Fibroblast of skin of scalp (primary cell): ENCODE measurements at places on chromosomes 13 and 19.

DNA sequence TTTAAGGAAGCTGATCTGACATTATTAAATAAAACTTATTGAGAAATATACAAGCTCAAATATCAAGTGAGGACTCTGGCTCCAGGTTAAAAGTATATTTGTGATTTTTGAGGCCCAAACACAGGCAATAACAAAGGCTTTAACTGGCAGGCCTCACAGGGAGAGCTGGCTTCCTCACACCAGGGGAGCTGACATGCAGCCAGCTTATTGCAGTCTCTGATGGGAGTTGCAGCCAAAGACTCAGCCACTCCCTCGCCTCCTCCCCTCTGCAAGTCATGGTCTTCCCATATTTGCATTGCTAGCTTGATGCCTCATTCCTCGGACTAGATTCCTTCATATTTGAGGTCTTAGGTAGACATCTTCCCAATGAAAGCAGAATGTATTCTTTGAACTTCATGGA is 647.1 kb upstream of the SLITRK6 start:
- DNase-seq = peak; percentile 94

GRCh38 chr13:30493658-30494381 is 28.1 kb upstream of the HMGB1 start:
- no peak for DNase-seq

- DNase-seq = peak; percentile 58
Observed at GRCh38 chr13:82713687-82714405, 1168.4 kb downstream of the SLITRK1 start.

DNA sequence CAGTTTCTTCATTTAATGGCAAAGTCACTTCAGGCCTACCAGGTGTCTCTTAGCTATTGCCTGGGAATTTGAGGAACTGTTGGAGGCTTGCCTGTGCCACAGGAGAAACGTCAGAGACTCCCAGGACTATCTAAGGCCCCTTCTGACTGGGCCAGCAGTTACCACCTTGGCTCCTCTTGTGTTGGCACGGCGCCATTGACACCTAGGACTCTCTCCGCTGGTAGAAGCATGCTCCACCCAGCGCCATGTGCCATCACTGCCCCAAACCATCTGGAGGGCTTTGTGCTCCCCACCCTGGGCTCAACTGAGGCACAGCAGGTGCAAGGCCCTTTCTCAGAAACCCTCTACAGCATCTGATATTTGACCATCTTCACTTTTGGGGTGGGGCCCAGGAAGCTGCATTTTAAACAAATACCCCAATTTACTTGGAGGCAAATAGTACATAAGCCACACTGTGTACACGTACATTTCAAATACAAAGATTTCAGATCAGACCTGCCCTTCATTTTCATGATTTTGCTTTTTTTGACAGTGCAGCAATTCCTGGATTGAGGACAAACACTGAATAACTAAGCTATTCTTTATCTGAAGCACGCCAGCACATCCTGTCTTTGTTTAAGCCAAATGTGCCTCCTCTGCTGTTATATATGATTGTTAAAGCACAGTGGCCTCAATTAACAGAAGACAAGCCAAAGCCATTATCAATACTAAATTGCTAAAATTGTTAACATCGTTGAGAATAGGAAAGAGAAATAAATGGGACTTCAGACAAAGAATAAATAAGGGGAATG is 59.9 kb upstream of the TPP2 start:
- no peak for DNase-seq

DNA sequence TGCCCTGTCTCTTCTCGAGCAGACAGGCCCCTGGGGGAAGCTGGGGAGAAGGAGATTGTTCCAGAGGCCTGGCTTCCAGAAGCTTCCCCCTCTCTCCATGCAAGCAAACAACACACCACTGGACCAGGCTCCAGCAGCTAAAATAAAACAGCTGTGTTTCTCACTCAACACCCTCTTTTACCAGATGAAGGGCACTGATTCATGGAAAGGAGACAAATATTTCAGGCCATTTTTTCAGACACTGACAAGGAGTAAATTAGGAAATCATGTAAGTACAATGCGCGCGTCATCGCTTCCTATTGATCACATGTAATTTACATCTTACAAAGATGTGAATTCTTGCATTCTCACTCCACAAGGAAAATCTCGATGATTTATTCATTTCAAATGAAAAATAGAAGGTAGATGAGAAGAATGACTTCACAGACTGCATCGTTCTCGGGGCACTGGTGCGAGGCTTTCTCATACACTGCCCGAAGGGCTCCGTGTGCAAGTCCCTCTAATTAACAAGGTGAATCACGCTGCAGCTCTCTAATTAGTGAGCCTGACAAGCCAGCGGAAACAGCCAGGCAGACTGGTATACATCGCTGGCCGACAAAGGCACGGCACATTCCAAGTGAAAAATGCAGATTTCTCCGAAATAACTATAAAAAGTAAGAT is 153.6 kb downstream of the KCTD15 start:
- no peak for DNase-seq

DNA sequence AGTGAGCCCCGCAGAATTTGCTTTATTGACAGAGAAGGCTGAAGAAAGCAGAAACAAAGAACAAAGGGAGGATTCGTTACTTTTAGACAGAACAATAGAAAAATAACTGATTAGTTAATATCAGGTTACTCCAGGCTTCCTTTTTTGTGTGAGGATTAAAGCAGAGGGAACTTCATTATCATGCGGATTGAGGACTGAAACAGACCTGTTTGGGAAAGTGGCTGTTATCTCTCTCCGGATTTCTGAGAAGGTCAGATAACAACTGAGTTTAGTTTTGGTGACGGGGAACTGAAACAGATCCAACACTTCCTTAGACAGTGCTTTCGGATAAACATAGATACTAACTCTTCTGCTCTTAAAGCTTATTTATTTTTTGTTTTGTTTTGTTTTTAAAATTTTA is 246.4 kb upstream of the ZNF507 start:
- DNase-seq = no peak

- no peak for DNase-seq
Observed at GRCh38 chr13:46620029-46620428, 67.1 kb downstream of the LRCH1 start.

- DNase-seq = peak; percentile 93
Observed at GRCh38 chr19:50329146-50329925, at the start of gene KCNC3. TSS of gene KCNC3 (minus strand) at chr19:50329377. CDS start at chr19:50329082, 295 bp downstream.

GRCh38 chr13:101875091-101875490 is 422.6 kb downstream of the ITGBL1 start:
- no peak for DNase-seq

DNA sequence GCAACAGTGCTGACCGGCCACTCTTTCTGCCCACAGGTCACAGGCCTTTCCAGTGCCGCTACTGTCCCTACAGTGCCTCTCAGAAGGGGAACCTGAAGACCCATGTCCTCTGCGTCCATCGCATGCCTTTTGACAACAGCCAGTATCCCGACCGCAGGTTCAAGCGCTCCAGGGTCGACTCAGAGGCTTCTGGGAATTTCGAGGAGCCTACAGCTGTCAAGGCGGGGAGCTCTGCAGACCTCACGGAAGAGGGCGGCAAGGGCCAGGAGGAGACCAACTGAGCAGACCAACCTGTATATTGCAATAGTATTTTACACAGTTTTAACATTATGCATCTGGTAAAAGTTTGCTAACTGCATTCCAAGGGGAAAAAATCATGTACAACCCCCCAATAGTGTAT is 338.5 kb downstream of the ZNF536 start:
- no peak for DNase-seq

GRCh38 chr13:79735228-79735627 is 254.3 kb downstream of the NDFIP2 start:
- peak; percentile 15 for DNase-seq

DNA sequence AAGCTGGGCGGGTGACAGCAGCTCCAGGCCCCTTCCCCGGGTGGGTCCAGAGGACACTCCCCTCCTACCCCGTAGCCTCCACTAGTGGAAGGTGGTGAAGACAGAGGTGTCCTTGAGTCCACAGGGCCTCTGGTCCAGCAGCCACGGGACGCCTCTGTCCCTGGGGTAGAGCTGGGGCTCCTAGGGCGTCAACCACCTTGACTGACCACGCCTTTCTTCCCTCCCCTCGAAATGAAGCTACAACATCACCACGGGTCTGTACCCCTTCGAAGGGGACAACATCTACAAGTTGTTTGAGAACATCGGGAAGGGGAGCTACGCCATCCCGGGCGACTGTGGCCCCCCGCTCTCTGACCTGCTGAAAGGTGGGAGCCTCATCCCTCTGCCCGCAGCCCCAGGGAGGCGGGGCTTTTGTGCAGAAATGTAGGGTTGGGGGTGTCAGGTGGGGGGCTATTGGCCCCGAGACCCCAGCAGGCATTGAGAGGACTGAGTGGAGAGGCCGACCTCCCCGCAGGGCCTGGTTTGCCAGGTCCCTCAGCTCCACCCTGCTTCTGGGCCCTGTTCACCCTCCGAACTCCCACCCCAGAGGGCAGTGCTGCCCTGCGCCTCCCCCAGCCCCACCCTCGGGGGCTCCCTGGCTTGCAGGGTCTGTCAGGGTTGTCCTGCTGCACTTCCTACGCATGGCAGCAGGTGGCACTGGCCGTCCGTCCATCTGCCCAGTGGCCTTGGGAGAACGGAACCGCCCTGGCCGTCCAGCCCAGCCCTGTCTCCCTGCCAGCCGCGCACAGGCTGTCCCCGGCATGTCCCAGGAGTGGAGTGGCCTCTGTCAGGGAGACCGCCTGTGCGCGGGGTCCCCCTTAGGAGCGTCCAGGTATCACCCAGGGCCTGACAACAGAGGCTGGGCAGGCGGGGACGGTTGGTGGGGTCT is 15.7 kb downstream of the STK11 start:
- DNase-seq = peak; percentile 30

DNA sequence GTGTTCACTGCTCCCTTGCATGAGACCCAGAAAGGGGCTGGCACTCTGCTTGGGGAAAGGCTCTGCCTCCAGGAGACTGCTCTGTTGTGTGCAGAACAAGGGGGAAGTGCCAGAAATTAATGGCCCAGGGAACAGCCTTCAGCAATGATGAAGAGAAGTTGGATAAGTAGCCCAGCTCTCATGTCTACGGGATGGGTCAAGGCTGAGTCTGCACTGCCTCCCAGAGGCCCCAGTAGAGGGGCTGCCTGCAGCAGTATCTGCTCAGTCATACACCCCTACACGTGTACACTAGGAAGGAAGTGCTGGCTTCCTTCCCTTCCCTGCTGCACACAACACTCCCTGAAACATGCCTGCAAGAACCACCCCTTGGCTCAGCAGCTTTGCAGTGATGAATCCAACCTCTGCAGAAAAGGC is 54.6 kb upstream of the URI1 start:
- no peak for DNase-seq

GRCh38 chr19:18502246-18502637 is 19.6 kb downstream of the ELL start:
- no peak for DNase-seq

DNA sequence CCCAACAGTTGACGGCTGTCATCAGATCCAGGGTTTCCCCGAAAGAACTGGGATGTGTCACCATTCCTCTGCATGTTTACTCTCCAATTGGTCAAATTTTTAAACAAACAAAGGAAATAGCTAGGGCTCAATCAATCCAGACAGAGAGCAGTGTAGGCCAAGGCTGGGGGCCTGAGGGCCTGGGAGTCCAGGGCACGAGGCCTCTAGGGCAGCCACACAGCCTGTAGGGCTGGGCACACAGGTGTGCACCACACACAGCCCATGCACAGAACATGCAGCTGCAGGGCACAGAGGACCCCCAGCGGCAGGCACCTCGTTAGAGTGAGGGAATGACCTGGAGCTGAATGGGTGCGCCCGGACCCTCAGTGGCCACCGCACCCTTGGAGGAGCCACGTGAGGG is 9.5 kb downstream of the MIER2 start:
- DNase-seq = no peak

DNA sequence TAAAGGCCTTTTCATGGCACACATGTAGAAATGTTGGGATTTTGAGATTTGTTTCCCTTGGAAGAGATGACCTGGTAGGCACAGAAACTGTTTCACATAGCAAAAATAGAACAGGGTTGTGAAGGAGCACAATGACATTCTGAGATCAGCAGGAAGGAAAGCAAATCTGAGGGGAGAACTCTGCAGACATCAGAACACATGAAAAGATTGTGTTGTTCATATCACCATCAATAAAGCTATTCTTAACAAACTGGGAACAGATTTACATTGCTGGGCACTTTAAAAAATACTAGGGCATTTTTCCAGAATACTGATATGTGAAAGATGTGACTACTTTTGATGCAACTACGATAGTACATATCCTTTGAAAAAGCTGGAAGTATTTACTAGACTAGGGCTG is 481.7 kb downstream of the MYO16 start:
- no peak for DNase-seq

DNA sequence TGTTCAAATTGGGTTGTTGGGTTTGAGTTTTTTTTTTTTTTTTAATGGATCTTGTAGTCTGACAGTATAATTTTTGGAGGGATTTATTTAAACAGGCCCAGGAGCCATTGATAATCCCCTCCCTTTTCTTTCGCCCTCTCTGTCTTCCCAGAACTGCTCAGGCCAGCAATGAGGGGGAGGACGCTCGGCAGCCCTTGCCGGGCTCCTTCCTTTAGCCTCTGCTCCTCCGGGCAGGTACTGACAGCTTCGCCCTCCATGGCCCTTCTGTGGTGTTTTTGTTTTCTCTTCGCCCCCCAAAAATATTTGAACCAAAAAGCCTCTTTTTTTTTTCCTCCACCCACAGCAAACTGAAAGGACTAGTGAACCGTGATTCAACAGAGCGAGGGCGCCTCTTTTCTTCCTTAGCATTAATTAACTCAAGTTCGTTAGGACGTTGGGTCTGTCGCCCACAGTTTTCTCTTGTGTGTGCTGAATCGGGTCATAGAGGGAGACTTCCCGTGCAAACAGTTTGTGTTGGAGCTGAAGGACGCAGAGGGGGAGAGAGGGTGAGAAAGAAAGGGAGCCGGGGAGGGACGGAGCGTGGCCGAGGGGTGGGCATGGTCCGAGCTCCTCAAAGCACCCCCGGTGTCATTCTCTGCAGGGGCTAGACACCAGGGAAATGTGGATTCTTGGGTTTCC is 21.5 kb downstream of the NFIX start:
- DNase-seq = no peak

DNA sequence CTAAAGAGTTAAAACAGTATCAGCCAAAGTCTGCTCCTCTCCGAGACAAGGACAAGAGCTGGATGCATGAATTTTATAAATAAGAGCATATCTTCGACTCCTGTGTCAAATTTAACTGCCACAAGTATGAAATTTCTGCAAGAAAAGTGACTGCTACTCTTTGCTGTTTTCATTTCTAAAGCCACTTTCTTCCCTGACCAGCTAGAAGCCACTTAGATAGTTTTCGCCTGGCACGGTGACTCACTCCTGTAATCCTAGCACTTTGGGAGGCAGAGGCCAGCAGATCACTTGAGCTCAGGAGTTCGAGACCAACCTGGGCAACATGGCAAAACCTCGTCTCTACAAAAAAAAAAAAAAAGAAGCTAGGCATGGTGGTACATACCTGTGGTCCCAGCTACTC is 61.3 kb downstream of the ENOX1 start:
- DNase-seq = no peak

GRCh38 chr13:92491839-92492238 is 734.8 kb upstream of the GPC6 start:
- no peak for DNase-seq
